ENCODE measurements at places on chromosomes 1 and 21.

DNA sequence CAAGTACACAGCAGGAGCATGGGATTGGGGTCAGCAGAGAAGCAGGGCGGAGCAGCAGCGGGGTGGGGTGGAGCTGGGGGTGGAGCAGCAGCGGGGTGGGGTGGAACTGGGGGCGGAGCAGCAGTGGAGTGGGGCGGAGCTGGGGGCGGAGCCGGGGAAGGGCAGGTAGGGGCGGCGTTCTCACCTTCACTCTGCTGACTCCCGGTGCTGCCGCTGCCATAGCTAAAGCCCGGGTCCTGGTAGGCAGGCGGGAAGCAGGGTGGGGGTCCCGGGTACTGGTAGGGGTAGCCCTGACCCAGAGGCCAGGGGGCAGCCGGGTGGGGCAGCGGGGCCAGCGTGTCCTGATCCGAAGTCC, 6.7 kb downstream of the TAS1R3 start:
- peak; percentile 50 for DNase-seq

DNA sequence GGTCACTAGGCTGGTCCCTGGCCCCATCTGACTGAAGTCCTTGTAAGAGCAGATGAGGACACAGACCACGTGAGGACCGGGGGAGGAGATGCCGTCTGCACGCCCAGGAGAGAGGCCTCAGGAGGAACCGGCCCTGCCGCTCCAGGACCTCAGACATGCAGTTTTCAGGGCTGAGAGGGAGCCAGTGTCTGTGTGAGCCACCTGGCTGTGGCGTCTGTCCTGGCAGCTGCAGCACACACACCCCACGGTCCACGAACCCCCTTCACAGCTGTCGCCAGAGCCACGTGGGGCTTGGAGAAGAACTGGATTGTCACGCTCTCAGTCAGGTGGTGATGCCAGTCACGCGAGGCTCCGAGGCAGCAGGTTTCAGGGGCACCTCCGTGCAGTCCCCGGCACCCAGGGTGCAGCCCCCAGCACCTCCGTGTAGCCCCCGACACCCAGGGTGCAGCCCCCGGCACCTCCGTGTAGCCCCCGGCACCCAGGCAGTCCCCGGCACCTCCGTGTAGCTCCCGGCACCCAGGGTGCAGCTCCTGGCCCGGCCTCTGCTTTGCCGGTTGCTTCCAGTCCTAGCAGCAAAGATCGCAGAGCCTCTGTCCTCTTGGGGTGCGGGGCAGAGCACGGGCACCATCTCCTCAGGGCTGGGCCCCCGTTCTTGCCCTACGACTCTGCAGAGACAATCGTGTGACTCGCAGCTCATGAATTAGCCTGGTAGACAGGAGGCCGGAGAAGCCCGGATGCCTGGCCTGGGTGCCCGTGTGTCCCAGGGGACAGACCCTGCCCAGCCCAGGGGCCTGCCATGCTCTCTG, 19.0 kb upstream of the SUMO3 start:
- no peak for DNase-seq

GRCh38 chr21:35565204-35565611, 495.1 kb downstream of the SETD4 start:
- no peak for DNase-seq

DNA sequence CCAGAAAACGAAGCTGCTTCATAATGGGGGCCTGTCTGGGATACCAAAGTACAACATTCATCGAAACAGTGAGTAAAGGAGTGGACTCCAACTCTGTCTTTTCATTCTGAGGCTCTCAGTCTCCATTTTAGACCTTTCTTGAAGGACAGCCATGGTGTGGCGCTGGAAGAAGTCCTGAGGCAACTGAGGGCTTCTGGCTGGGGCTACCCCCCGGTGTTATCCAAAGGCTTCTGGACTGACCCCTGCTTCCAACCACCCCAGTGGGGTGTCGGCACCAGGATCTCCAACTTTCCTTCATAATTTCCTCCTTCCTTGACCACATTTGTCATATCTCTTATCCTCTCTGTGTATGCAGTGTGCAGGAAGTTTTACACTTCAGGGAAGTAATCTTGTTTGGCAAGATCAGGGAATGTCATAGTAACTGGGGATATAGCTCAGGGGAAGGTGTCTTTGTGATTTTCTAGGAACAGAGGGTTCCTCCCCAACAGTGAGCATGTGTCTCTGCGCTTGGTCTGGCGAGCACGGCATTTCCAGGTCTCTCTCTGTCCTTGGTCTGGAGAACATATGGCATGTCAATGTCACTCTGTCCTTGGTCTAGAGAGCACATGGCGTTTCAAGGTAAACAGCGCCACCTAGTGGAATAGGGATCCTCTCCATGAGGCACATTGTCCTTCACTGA, 19.4 kb upstream of the BSDC1 start:
- peak; percentile 92 for DNase-seq

- DNase-seq = no peak
These were observed 3.2 kb upstream of the LHX8 start for GRCh38 chr1:75130865-75131564.

DNA sequence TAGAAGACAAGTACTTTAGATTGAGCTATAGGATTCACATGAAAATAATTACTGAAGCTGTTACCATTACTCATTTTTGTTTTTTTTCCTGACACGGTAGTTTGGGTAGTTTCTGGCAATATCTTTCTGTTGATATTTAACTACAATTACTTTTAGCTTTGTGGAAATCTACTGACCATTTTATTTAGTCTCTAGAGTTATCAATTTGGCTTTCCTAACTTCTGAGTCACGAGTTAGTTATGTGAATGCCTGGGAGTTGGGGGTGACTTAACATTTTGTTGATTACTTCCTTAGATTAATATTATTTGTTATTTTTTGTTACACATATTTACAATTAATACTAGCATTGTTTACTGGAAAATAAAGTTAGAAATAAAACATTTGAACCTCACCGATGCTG, 160.6 kb downstream of the HMCN1 start:
- DNase-seq = no peak

GRCh38 chr1:157967205-157967604, 26.2 kb upstream of the KIRREL1 start:
- DNase-seq = no peak

- no peak for DNase-seq
These were observed 18.0 kb upstream of the OLIG1 start for GRCh38 chr21:33051925-33052324.

DNA sequence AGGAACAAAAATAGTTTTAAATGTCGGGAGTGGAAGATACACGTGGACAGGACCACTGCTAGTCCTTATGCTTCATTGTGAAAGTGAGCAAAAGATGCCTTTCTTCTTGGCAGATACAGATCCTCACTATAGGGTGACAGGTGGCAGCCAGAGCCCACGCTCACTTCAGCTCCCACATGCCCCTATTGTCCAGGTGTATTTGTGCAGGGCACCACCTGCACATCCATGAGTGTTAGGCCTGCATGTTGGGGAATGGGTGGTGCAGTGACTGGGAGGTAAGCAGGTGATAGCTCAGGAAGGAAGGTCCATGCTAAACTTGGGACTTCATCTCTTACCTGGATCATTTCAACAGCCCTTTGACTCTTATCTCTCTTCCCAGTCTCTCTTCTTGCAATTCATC, 27.4 kb downstream of the SLC5A9 start:
- DNase-seq = no peak

DNA sequence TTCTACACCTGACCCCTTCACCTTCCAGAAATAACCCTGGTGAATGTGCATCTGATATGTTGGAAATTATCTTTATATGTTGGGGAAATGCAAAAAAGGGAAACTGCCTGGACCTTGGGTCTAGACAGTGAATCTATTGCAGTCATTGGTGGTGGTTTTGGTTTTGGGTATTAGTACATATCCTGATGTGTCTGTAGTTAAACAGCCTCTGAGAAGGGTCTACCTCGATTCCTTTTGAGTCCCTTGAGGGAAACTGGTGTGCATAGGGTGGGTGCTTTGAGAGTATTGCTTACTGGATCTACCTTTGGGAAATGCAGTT, 127.3 kb upstream of the KIAA0040 start:
- no peak for DNase-seq

DNA sequence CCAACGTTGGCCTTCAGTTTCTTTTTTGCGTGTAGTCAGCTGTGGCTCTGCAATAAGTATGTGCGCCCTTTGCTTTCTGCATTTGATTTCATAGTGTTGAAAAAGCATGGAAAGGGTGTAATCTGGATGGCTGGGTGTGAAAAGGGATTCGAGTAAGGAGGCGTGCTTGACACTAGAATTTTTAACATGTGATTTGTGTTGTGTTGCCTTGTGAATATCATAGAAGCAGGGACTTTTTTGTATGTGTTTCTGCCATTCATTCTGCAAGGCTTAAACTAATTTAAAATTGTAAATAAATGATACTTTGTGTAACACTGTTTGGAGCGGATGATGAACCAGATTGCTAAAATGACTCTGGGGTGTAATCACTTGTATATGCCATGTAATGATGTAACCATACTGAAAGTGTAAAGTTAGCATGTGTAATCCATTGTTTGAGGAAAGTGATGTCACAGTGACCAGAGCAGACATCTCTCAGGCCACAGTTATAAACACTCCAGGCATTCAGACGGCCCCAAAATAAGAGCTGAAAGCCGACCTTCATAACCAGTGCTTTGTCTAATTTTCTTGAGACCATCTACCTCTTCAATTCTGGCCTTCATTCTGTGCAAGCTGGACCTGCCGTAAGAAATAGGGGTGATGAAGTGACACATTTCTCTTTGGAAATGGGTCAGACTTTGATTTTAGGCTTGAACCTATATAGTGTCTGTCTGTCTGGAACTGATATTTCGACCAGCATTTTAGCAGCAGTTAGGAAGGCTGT, 618 bp downstream of the SH3BGR start:
- DNase-seq = no peak

GRCh38 chr1:45499415-45499769, 481 bp downstream of the CCDC163 start:
- no peak for DNase-seq

GRCh38 chr1:1058921-1059493, 15.1 kb downstream of the RNF223 start:
- DNase-seq = peak; percentile 60

DNA sequence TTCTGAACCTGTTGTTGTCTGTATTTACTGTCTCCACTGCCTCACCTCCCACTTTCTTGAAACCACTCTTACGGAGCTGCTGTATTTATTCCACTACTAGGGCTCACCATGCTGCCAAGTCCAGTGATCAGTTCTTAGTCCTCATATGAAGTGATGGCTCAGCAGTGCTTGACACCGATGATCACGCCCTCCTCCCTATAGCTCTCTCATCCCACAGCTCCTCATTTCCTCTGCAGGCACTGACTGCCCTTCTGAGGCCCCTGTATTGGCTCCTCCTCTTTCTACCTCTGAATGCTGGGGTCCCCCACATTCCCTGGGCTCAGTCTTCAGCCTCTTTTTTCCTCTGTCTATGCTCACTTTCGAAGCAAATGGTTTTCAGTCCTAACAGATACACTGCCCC, 3.4 kb downstream of the CLCA1 start:
- DNase-seq = no peak

- no peak for DNase-seq
These were observed 77.1 kb downstream of the PBX1 start for GRCh38 chr1:164635803-164636731.

- DNase-seq = no peak
These were observed 115.7 kb downstream of the CENPF start for GRCh38 chr1:214718724-214719123.

- DNase-seq = no peak
These were observed 94.2 kb downstream of the PAX7 start for GRCh38 chr1:18724801-18725200.

DNA sequence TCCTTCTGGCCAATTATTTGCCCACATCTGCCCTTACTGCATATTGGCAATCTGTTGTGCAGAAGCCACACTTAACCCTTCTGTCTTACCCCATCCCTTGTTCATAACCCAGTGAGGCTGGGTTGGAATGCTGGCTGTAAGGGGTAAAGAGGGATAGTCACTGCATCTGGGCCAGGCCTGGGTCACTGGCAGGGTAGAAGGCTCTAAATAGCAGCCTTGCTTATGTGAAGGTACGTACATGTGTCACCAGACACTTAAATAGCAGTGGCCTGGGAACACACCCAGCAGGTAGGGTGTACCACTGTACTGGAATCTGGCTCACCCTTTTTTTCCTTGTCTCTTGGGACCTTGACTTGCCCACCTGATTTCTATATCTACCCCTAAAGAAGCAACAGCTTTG, 9.9 kb upstream of the TARS2 start:
- no peak for DNase-seq

GRCh38 chr21:26943921-26944320, 23.0 kb downstream of the ADAMTS5 start:
- DNase-seq = no peak

DNA sequence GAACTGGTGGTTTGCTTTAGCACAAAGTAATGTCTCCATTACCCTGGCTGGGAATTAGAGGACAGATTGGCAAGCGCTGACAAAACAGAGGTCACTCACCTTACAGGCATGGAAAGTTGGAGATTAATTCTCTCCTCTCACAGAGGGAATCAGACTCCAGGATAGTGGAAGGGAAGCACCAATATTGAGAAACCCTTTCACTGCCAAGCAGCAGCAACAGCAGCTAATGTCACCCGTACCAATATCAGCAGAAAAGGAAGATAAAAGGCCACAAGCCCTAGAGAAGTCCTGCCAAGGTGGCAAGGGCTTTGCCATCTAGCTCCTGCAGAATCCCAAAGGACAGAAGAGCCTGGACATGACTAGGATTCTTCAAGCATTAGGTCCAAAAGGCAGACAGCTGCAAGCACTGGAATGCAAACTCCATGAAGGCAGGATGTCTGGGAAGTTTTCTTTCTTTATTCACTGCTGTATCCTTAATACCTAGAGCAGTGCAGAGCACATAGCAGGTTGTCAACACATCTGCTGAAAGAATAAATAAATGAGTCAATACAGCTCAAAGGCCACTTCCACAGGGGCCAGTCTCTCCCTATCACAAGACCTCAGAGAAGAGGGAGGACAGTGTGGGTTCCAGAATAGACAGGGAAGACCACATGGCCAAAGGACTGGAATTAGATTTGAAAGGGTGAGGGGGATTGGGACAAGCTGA, 57.2 kb downstream of the ERI3 start:
- DNase-seq = no peak

DNA sequence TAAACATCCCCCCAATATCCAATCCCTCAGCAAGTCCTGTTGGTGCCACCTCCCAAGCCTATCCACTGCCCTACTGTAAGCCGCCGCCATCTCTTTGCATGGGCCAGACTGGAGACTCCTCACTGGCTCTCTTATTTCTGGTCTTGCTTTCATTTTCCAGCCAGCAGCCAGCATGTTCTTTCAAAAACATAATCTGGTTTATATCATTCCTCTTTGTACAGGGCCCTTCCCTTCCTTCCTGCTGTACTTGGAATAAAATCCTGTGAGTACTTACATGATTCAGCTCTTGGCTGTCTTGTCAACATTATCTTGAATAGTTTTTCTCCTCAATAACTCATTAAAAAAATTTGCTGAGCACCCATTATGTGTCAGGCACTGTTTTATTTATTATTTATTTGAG, 28.2 kb downstream of the TLR5 start:
- DNase-seq = no peak

All from natural killer cell (primary cell).